ENCODE measurements at places on chromosomes 5 and 9.

DNA sequence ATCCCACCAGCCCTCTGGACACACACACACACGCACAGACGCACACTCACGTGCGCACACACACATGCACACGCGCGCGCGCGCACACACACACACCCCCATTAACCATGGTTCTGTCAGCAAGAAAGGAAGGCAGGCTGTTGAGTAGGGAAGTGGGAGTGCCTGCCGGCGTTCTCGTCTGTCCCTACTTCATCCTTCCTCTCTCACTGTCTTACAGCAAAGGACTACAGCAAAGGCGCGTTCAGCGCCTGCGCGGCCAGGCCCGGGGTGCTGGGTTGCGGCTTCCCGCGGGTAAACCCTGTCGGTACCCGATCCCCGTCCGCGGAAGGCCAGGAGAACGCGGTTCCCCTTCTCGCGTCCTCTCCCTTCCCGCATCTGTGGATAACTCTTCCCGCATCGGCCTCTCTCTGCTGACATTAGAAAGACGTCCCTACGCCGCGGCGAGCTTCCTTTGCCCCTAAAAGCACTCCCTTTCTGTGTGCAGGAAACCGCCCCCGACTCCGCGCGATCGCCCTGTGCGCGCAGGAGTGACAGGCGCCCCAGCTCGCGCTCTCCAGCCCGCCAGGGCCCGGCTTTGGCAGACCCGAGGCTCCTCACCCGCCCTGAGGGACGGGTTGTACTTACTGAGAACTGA is 219.2 kb downstream of the AGTPBP1 start:
- DNase-seq, result no peak

GRCh38 chr5:147826361-147826760 is 5.1 kb downstream of the SPINK1 start:
- no peak for DNase-seq

DNA sequence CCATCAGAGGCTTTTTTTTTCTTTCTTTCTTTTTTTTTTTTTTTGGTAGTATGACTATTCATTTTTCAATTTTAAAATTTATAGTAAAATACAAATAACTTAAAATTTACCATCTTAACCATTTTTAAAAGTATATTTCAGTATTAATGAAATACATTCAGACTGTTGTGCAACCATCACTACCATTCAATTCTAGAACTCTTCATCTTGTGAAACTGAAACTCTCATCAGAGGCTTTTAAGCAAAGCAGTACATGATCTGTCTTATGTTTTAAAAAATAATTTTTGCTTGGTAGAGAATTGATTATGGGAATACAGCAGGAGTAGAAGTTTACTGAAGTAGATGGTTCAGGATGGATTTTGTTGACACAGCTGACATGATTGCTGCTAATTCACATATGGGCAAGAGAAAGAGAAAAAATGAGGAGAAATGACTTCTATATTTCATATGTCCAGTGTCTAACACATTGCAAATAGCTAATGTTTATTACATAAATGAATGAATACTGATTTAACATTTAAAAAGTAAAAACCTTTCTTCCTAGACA is 13.4 kb downstream of the ELOVL7 start:
- DNase-seq, result no peak

DNA sequence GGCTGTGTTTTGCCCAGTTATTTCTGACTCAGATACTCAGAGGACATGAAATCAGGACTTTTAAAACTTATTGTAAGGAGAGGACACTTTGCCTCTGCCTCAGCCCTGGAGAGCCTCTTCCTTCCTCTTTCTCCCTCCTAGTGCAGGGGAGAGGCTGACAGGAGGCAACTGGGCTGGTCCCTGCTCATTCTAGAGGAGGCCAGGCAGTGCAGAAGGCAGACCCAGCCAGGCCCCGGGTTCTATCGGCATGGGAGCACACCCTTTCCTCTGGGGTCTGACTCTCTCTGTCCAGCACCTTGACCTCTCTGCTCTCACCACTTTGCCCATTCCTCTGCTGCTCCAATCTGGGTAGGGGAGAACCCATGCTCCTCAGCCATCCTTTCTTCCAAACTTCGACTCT is 16.0 kb upstream of the SMIM32 start:
- no peak for DNase-seq

GRCh38 chr5:174503461-174504265 is 220.7 kb upstream of the MSX2 start:
- no peak for DNase-seq

GRCh38 chr5:126359884-126360283 is 63.3 kb upstream of the GRAMD2B start:
- DNase-seq, result no peak

- peak; percentile 21 for DNase-seq
Observed at GRCh38 chr5:151115272-151115905, 34.6 kb upstream of the TNIP1 start.

DNA sequence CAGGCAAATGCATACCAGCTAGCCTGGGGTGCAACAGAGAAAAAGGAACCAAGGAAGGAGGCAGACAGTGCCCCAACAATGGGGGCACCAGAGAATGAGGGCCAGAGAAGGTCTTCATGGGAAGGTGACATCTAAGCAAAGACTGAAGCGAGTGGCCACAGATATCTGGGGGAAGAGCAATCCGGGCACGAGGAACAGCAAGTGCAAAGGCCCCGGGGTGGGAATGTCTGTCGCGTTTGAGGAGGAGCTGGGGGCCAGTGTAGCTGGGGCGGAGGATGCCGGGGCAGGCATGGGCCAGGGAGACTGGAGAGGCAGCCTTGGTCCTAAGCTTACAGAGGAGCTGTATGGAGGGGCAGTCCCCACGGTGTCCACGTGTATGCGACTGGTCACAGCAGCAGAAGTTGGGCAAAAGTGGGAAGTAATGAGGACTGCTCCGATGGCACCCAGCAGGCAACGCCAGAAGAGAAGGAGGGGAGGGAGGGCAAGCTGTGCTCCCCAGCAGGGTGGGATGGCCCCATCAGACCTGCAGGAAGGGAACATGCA is 19.1 kb downstream of the EEIG1 start:
- DNase-seq, result no peak

DNA sequence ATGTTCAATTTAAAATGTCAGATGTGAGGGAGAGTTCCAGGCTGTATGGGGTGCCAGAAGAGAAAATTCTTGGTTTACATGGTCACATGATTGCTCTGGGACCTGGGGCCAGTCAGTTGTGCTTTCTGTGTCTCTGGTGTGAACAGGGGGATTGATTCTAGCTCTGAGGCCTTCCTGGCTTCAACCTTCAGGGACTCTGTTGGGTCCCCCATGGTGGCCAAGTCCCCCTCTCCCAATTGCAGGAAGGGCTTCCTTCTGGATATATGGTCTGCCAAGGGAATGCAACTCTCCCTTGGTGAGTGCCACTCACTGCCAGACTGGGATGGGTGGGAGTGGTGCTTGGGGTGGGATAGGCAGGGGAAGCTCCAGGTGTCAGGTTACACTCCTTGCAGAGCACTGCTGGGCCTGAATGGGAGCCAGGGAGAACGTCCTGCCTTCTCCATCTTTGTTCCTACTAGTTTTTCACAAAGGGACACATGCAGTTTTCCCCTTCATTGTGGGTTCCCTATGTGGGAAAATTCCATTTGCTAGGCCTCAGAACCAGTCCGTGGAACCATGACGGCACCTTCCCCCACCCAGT is 153.2 kb downstream of the MELK start:
- DNase-seq, result no peak

- no peak for DNase-seq
Observed at GRCh38 chr5:14787801-14788579, 83.6 kb downstream of the ANKH start.

GRCh38 chr5:15993334-15993733 is 186.3 kb downstream of the MARCHF11 start:
- no peak for DNase-seq

DNA sequence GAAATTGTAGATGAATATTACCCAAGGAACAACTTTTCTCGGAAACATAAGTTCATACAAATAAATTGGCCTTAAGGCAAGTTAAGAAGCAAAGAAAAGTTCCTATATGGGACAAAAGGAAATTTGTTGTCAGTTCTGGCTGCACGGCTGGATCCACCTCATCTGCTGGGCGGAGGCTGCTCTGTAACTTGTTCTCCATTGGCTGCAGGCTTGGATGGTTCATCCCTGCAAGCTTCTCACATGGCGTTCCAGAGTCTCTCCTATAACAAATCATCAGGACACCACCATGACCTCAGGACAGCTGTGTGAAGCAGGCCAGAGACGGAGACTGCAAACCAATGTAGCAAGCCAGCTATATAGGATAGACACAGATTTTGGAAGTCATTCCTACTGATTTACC is 81.4 kb upstream of the DAB2 start:
- DNase-seq, result no peak

- DNase-seq, result no peak
Observed at GRCh38 chr5:142432369-142432863, 107.6 kb upstream of the SPRY4 start.

DNA sequence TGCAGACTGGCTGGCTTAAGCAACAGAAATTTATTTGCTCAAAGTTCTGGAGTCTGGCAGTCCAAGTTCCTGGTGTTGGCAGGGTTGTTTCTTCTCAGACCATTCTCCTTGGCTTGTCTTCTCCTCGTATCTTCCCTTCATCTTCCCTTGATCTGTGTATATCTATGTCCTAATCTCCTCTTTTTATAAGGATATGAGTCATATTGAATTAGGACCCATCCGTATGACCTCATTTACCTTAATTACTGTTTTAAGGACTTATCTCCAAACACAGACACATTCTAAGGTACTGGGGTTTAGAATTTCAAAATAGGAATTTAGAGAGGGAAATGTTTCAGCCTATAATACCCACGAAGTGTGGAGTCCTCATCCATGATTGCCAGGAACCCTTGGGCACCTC is 13.1 kb upstream of the LPAR1 start:
- no peak for DNase-seq

GRCh38 chr9:137982200-137982599 is 104.6 kb downstream of the CACNA1B start:
- no peak for DNase-seq

- DNase-seq, result no peak
Observed at GRCh38 chr5:53922508-53923498, 362.4 kb downstream of the NDUFS4 start.

DNA sequence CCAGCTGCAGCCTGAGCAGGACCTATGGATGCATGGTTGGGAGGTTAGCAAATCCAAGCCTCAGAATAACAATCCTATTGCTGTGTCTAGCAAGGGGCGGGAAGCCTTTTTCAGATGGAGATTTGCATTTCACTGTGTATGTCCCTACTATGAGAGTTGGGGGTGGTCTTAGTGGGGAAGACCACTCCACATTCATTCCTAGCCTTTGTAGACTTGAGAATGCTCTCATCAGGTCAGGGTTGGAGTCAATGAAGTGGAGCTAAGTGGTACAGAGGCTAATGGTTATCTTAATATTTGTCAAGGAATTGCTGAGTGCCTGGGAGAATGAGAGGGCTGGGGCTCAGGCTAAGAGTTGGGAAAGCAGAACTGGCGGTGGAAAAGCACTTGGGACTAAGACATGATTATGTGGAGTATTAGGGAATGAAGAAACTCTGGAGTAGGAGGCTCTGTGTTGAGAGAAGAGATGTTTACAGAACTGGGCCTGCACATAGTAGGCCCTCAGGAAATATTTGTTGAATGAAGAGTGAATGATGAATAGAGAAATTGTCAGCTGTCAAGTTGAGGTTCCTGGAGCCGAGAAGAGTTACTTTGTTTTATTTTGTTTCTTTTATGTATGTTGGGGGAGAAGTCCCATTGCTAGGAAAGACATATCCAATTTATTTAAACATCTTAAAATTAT is 175.5 kb upstream of the SPRY4 start:
- no peak for DNase-seq

GRCh38 chr5:86127696-86128095 is 490.0 kb upstream of the COX7C start:
- no peak for DNase-seq

DNA sequence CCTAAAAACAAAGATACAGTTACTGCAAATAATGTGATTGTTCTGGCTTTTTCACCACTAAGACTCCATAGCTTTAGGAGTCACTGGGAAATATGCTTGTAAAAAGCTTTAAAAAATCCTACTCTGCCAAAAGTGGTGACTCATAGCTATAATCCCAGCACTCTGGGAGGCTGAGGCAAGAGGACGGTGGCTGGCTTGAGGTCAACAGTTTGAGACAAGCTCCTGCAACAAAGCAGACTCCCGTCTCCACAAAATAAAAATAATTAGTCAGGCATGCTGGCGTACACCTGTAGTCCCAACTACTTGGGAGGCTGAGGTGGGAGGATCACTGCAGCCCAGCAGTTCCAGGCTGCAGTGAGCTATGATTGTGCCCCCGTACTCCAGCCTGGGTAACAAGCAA is 406.4 kb downstream of the HTR1A start:
- no peak for DNase-seq

DNA sequence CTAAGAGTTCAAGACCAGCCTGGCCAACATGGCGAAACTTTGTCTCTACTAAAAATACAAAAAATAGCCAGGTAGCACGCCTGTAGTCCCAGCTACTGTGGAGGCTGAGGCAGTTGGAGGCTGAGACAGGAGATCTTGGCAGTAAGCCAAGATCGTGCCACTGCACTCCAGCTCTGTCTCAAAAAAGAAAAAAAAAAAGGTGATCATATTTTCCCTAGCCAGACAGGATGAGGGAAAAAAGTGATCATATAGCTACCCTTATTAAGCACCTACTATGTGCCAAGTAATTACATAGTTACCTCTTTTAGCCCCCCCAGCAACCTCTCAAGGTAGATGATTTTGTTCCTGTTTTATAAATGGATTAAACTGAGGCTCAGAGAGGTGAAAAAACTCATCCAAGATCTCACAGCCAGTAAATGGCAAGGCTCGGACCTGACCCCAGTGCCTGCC is 18.1 kb upstream of the RPL26L1 start:
- no peak for DNase-seq

DNA sequence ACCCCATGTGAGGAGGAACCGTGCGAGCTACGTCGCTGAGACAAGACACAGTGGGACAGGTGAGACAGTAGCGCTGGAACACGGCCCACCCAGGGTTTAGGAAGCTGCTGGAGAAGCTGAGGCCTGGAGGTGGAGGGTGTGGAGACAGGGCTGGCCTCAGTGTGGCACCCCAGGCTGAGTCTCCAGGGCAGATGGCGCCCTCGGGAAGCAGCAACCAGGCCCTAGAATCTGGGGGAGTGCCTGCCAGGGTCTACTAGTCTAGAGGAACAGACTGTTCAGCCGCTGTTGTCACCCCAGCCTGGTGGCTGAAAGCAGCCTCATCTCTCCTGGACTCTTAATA is 4.6 kb upstream of the TERT start:
- DNase-seq, result no peak

DNA sequence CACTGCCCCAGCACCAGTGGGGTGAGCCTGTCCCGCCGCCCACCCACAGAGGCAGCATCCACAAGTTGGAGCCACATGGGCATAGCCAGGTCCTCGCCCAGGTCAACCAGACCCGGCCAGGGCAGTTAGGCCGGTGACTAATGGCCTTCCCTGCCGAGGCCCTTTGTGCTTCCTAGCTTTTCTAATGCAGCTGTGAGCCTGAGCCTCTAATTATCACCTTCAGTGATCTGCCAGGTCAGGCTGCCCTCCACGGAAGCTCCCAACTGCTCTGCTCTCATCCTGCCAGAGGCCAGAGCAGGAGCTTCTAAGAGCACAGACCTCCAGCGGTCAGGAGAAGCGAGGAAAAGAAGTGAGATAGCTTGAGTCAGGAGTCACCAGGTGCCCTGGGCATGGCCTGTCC is 87.1 kb upstream of the PPP1R26 start:
- DNase-seq, result no peak
